ENCODE measurements at places on chromosomes 6 and 20.

GRCh38 chr6:85561750-85562357 lies 31.8 kb downstream of the SNX14 start:
- DNase-seq, result peak; percentile 82

GRCh38 chr6:41455818-41456217 lies 90.4 kb upstream of the FOXP4 start:
- no peak for DNase-seq

GRCh38 chr6:153503810-153504209 lies 372.7 kb upstream of the RGS17 start:
- DNase-seq, result no peak

DNA sequence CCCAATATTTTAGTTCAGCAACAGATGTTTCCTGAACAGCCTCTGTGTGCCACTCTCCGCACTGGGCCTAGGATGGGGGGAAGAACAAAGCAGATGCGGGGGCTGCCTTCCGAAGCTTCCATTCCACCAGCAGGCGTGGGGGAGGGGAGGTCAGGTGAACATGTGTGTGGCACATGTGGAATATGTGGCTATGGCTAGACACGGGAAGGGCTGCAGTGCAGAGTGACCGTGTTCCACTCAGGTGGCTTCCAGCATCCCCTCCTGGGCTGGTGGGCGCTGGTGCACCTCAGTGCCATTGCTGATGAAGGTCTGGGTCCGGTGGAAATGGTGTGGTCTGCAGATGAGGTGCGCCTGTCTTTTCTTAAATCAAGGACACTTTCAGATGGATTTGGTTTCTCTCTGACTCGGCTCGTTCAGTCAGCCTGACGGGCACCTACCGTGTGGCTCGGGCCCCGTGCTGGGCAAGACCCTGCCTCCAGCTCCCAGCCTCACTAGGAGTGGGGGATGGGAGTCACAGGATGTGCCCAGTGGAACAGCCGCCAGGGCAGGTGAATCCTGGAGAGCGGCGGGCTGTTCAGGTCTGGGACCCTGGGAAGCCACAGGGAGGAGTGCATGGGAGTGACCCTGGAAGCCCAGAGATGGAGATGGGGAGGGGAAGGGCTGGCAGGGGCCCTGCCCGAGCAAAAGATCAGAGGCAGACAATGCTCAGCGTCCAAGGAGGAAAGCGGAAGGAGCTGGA lies 111.0 kb downstream of the SYCP2 start:
- no peak for DNase-seq

Measured in inflammatory macrophage treated with lipopolysaccharide for 1 hour (primary cell).